Hindlimb muscle (tissue), 1 donor: ENCODE measurements at places on chromosomes 7 and 10.

GRCh38 chr10:63889803-63890202 lies 368.6 kb downstream of the REEP3 start:
- DNase-seq = no peak

DNA sequence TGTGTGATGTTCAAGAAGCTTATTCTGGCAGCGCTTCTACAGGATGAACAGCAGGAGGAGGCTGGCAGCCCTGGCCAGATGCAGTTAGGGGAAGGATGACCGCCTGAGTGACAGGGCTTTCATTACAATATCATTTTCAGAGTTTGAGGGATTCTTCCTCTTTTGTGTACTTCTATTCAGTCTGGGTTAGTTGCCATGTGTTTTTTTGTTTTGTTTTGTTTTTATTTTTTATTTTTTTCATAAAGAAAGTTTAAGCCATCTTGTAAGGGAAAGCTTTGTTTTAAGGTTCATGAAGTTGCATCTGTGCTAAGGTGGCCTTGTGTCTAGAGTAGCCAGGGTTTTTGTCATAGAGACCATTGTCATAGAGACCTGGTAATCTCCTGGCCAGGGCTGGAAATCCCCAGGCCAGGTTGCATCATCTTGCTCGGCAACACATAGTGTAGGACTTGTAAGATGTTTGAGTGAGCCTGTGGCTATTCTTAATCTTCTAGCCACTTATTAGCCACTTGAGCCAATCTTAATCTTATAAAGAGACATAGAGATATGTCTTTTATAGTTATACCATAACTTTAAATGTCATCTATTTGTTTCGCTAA lies 230.5 kb upstream of the TMEM229A start:
- DNase-seq = no peak

DNA sequence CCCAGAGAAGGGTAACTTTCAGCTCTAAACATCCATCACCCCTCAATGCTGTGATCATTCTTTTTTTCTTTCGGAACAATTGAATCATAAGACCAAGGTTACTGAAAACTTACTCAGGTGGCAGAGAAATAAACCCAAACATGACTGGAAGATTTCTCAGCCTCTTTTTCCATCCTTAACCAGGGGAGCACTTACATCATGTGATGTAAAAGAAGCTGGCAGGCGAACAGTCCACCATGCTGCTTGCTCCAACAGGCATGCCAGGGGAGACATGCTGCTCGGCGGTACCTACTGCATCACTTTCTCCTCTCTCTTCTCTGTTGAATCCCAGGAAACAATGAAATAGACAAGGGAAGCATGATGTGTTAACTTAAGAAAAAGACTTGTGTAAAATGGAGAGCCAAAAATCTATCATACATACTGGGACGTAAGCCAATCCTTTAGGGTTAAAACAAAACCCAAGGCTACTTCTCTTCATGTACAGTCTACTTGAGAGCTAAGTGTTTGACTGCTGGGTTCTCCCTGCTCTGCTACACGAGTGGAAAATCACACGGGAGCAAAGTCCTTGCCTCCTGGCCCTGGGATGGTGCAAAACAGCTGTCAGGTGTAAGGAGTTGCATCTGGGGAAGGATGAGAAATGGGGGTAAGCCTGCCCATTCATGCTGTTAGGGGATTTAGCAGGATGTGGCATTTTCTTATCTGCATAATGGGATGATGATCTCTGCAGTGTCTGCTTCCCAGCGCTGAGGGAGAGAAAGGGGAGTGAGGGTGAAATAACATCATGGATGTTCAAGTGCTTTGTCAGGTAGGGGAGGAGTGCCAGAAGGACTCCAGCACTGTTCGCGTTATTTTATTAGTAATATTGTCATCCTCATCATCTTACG lies 64.3 kb upstream of the ZNF438 start:
- DNase-seq = no peak

DNA sequence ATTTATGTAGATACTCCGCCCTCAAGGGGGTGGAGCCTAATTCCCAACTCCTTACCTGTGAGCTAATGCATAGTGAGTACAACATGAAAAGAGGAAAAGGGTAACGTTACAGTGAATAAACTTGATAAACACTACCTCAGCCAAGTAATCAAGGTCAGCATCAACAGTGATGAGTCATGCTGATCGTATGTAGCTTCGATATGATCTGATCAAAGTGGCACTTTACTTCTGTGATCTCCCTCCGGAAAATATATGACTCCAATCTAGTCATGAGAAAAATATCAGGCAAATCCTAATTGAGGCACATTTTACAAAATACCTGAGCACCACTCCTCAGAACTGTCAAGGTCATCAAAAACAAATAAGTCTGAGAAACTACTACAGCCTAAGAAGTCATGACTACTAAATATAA lies 70.4 kb downstream of the VTI1A start:
- DNase-seq = no peak

DNA sequence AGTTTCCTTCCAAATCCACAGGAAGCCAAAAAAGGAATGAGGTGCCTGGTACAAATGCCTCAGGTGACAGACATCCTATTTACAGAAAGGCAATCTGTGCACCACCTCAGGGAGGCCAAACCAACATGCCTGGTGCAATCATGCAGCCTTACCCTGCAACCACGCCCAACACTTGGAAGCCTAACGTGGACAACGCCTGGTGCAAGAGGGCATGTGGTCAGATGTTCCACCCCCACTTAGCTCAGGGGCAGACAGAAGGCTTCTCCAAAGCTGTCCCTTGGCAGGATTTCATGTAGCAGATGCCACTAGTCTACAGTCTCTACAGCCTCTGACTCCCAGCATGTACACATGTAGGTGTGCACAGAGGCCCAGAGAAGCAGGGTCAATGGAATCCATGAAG lies 89.5 kb downstream of the KCNMA1 start:
- DNase-seq = no peak
